ENCODE measurements at places on chromosomes 7 and 10.

- DNase-seq, result no peak
Measured at GRCh38 chr10:35448687-35449662, 112.7 kb downstream of the CCNY start.

- no peak for DNase-seq
Measured at GRCh38 chr10:63286340-63286739, 153.2 kb downstream of the NRBF2 start.

GRCh38 chr10:95517536-95518454, 43.4 kb downstream of the SORBS1 start:
- no peak for DNase-seq

DNA sequence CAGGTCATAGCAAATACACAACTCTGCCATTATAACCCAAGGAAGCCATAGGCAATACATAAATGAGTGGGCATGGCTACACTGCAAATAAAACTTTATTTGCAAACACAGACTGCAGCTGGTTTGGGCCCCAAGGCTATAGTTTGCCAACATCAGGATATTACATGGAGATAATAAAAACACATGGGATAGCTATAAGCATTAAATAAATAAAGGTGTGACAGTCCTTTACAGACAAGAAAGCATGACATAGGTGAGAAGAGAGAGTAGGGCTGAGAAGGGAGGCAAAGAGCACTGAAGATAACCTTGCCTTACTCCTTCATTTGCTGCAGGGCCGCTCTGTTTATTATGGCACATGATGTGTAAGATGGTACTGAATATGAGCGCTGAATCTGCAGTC, 135.1 kb upstream of the GHITM start:
- DNase-seq, result no peak

GRCh38 chr7:90092506-90092905, 61.8 kb upstream of the STEAP1 start:
- DNase-seq, result no peak

- no peak for DNase-seq
Measured at GRCh38 chr7:11689096-11689495, 142.9 kb downstream of the THSD7A start.

DNA sequence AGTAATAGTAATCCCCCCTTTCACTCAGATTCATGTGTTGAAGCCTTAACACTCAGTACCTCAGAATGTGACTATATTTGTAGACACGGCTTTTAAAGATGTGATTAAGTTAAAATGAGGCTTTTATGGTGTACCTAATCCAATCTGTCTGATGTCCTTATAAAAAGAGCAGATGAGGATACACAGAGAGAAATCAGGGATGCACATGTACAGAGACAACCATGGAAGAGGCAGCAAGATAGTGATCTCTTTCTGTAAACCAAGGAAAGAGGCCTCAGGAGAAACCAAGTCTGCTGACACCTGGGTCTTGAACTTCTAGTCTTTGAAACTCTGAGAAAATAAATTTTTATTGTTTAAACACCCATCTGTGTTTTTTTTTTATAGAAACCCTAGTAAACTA, 44.0 kb upstream of the ZNF365 start:
- no peak for DNase-seq

DNA sequence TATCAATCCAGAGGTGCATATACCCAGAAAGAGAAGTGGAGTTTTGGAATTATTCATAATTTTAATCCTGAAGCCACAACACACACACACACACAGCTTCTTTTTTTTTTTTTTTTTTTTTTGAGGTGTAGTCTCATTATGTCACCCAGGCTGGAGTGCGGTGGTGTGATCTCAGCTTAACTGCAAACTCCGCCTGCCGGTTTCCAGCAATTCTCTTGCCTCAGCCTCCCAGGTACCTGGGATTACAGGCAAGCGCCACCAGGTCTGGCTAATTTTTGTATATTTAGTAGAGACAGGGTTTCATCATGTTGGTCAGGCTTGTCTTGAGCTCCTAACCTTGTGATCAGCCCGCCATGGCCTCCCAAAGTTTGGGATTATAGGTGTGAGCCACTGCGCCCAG, 35.4 kb downstream of the TET1 start:
- DNase-seq, result no peak

Data from activated CD8-positive, alpha-beta memory T cell treated with anti-CD3 and anti-CD28 coated beads for 1 hour (primary cell).